ENCODE measurements at places on chromosomes 13 and 19. TPM values are rescaled to one million over a fixed set of nuclear protein-coding genes. Genes with fewer than 3 reads are reported as not detected.

DNA sequence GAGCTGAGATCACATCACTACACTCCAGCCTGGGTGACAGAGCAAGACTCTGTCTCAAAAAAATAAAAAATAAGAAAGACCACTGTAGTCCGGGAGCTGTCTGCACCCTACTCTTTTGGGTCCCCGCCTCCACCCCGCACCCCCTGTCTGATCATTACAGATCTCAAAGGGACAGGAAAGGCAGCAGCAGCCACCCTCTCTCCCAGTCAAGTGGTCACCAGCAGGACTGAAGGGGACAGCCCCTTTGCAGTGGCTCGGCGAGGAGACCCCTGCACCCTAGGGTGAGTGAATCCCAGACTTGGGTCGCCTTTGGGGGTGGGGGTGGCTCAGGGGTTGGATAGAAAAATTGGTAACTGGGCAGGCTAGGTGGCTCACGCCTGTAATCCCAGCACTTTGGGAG, 12.5 kb upstream of the KCNN1 start:
- ATAC-seq = no peak

GRCh38 chr13:106100171-106100919, 435.1 kb downstream of the EFNB2 start:
- no peak for ATAC-seq

GRCh38 chr13:47049276-47049989, 152.6 kb upstream of the HTR2A start:
- no peak for ATAC-seq

- ATAC-seq = no peak
Measured at GRCh38 chr19:18696023-18696422, 12.5 kb downstream of the CRTC1 start.

- no peak for ATAC-seq
Measured at GRCh38 chr13:84497613-84498012, 615.3 kb upstream of the SLITRK1 start.

DNA sequence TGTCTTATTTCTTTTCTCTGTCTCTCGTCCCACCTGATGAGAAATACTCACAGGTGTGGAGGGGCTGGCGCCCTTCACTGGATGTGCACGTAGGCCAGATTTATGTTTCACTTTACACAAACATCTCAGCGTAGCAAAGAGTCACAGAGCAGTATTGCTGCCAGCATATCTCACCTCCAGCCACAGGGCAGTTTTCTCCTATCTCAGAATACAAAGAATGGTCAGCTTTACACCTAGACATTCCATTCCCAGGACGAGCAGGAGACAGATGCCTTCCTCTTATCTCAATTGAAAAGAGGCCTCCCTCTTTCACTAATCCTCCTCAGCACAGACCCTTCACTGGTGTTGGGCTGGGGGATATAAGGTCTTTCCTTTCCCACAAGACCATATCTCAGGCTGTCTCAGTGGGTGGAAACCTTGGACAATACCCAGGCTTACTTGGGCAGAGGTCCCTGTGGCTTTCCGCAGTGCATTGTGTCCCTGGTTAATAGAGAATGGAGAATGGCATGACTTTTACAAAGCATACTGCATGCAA, 7.2 kb upstream of the ZNF611 start:
- ATAC-seq = no peak

GRCh38 chr19:45090034-45090433, 2.9 kb upstream of the PPP1R37 start:
- ATAC-seq = no peak

DNA sequence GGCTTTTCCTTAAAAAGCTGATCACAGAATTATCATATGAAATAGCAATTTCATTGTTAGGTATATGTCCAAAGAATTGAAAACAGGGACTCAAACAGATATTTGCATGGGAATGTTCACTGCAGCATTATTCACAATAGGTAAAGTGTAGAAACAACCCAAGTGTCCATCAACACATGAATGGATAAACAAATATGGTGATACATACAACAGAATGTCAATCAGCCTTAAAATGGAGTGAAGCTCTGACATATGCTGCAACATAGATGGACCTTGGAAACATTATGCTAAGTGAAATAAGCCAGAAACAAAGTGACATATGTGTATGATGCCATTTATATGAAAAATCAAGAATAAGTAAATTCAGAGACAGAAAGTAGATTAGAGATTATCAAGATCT, 6.1 kb upstream of the CEACAM1 start:
- no peak for ATAC-seq

DNA sequence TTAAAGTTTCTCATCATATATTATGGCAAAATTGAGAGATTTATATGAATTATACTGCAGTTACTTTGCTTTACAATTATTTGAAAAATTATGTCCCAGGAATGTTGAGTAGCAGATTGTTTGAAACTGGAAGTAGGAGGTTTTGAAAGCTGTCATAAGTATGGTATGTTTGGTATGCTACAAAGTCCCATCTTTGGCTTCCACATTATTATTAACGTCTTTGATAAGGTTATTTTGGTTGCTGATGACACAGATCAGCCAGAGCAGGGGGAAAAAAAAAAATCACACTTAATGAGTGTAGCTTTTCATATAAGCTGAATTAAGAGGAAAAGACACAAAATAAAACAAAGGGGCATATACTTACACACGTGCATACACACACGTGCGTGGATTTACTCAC, 130.1 kb downstream of the SLITRK1 start:
- no peak for ATAC-seq

GRCh38 chr19:6047741-6048251, 62.5 kb downstream of the RFX2 start:
- no peak for ATAC-seq

GRCh38 chr19:15218501-15218900, 13.7 kb downstream of the EPHX3 start:
- ATAC-seq = no peak

- ATAC-seq = peak; percentile 25
Measured at GRCh38 chr13:40564342-40565001, 102.0 kb downstream of the FOXO1 start.

GRCh38 chr19:42281827-42282762, 13.0 kb downstream of the CIC start:
- ATAC-seq = no peak

DNA sequence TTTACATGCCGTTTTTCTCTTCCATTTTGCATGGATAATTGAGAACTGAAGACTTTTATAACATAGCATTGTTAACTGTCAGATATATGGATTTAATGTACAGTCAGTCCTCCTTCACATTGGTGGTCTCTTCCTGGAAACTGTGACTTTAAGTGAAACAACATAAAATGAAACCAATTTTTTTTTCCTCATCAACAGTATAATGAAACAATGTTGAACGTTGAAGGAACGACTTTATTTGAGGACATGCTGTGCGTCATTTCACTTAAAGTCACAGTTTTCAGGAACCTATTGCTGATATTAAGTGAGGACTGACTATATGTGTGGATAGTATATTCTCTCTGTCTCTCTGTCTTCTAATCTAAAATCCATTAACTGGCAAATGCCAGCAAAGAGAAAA, 54.8 kb downstream of the COG3 start:
- no peak for ATAC-seq

DNA sequence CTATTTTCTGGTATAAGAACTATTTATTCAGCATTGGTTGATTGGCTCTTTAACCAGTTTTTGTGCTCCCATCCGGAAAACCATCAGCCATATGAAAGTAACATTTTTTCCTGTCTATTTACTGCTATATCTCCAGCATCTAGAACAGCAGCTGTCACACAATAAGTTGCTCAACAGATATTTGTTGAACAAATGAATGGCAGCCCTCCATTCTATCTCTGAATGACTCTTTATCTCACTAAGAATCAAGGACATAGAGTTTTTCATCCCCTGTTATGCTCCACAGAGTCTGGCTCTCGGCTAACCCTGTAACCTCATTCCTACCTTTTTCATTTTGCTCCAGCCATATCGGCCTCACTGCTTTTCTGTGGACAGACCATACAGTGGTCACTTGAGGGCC, 145.5 kb downstream of the SLITRK6 start:
- ATAC-seq = no peak

Gene NTF4
- total RNA-seq = not detected

DNA sequence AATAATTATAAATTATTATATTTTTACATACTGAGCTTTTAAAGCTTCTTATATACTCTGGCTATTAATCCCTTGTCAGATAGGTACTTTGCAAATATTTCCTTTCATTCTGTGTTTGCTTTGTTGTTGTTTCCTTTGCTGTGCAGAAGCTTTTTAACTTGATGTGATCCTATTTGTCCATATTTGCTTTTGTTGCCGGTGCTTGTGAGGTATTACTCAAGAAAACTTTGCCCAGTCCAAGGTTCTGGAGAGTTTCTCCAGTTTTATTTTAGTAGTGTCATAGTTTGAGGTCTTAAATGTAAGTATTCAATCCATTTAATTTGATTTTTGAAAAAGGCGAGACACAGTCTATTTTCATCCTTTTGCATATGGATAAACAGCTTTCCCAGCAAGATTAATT, 1319.9 kb upstream of the PRR20A start:
- ATAC-seq = no peak

Gene C3
- total RNA-seq = 4.3 TPM

- ATAC-seq = no peak
Measured at GRCh38 chr13:112247471-112248405, 128.4 kb upstream of the SPACA7 start.

DNA sequence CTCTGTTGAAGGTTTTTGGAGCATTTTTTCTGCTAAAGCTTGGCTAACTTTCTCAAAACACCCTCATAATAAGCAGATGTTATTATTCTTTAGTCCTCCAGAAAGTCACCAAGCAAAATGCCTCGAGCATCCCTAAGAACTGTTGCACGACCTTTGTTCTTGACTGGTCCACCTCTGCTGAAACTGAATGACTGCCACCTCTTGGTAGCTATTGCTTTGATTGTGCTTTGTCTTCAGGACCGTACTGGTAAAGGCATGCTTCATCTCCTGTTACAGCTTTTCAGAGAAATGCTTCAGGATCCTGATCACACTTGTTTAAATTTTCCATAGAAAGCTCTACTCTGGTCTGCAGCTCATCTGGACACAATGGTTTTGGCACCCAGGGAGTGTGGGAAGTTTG, 254.8 kb downstream of the DCT start:
- ATAC-seq = no peak

Gene TNFSF13B
- 3.6 TPM for total RNA-seq

GRCh38 chr19:5870986-5871394, 650 bp upstream of the FUT5 start:
- ATAC-seq = no peak

Gene ERICH4
- not detected for total RNA-seq

DNA sequence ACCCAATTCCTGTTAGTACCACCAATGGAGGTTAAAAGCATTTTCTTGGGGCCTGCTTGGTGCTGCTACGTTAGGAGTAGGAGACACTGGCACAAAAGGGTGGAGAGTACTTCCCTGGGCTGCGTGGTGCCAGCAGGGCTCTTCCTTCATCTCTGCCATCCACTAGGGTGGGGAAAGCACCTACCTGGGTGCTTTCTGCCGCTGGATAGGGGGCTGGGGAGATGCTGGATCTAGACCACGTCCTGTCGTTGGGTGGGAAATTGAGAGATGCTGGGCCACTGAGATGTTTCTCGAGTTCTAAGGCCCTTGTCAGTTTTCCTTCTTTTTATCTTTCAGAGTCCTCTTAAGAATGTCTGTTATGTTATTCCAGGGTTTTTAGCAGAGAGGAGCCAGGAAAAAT, 6.7 kb upstream of the FCGBP start:
- no peak for ATAC-seq

DNA sequence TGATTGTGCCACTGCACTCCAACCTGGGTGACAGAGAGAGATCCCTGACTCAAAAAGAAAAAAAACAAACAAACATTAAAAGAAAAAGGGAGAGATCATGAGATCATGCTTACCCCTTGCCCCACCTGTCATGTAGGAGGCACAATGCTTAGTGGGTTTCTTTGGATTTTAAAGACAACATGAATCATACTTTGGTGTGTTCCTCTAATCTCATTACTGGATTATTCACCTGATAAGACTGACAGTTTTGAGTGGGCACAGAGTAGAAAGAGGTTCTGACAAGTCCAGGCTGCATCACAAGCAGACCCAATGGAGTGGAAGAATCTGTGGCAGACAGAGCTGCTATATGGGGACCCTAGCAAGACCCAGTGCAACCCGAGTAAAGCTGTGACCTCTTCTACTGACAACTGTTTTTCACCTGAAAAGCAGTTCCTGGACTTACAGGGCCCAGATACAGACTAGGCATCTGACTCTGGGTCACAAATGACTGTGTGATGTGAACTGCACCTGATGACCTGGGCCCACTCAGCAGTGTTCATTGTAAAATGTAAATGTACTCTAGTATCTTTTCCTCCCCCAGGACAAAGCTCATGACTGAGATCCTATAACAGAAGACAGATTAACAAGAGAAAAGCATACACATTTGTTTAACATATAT, 28.9 kb upstream of the USP12 start:
- ATAC-seq = peak; percentile 84

Data from activated T-helper 17 cell treated with anti-CD3 and anti-CD28 coated beads, Interleukin-2, amount 50 U/mL, for 72 hours (primary cell).